ENCODE measurements at places on chromosomes 13 and 19. TPM values are rescaled to one million over a fixed set of nuclear protein-coding genes. Genes with fewer than 3 reads are reported as not detected.

The MIA gene
- not detected for total RNA-seq

The KLK14 gene
- not detected for total RNA-seq

The MTIF3 gene
- total RNA-seq, result 61.1 TPM

The KLK15 gene
- total RNA-seq, result not detected

The PLIN4 gene
- 115 TPM for total RNA-seq

The LILRB4 gene
- 0.85 TPM for total RNA-seq

The ZNF701 gene
- total RNA-seq, result 6.4 TPM

DNA sequence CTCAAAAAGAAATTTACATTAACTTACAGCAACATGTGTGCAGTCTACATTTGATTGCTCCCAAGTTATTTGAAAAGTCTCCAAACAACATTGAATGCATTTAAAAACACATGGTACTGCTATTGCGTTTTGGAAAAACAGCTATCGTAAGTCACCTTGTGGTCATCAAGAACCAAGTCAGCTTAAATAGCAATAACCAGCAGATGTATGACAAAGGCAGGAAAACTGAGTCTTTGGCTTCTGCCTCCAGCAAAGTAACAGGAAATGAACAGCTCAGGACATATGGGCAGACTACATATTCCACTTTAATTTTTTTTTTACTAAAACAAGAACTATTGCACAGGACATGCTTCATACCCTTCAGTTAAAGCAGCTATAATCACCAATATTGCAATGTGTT is 580.6 kb upstream of the SPRY2 start:
- no peaks in the 10 kb centered on the region for H3K27me3 ChIP-seq
- H3K4me3 ChIP-seq, result no peak overlapping the region
- no peaks in the 10 kb centered on the region for H3K36me3 ChIP-seq
- no peak overlapping the region for H3K27ac ChIP-seq

DNA sequence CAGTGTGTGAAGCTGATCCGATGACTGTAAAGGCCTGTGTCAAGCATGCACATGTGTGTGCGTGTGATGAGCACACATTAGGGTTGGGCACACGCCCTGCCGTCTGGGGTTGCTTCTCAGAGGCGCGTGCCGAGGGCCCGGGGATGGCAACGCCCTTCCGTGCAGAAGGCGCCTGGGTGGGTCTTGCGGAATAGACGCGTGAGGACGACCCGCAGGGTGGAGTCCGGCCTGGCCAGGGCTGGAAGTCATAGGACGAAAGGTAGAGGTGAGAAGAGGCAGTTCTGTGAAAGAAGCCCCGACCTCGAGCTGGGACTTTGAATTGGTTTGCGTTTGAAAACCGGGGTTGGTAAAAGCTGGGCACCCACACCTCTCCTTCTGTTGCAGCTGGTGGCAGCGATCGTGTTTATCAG is 35.7 kb downstream of the TMEM255B start:
- no peak for DNase-seq
- H3K4me3 ChIP-seq, result no peak overlapping the region
- H3K4me1 ChIP-seq, result no peaks in the 10 kb centered on the region
- no peak overlapping the region for H3K27ac ChIP-seq
- no peaks in the 10 kb centered on the region for H3K36me3 ChIP-seq
- peaks cover 25% of the 10 kb centered on the region for H3K27me3 ChIP-seq

DNA sequence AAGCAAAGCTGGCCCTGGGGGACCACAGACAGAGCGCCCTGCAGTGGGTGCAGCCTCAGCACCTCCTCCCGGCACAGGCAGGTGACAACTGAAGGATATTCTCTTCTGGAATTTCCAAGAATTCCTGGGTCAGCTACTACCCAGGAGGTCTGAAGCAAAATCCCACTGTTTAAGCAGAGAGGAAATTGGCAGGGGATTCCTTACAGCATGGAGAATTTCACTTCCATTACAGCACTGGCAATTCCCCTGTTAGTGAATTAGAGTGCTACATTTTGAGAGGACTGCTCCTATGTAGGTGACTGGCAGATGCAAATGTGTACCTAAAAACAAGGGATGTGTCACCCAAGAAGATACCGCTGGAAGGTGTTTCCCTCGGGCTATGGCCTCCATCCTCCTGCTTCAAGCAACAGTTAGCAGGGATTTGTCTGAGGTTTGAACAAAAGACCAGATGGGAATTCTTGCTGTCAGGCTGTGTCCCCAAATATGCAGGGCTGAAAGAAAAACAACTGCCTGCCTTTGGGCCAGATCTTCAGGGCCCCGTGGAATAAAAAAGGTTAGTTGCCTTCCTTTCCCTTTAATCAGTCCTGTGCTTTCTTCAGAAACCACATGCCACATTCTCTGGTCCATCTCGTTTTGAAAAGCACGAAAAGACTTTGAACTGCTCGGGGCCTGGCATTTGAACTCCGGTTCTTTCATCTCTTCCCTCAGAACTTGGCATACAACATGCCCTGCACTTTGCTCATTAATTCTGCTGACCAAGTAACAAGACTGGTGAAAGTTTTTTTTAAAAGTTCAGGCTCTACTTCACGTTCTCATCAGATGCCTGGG is 296.4 kb downstream of the DNAJC15 start:
- no peak for DNase-seq
- no peak overlapping the region for H3K4me3 ChIP-seq
- H3K36me3 ChIP-seq, result no peaks in the 10 kb centered on the region

GRCh38 chr13:47917022-47917574 is 84.0 kb downstream of the SUCLA2 start:
- H3K4me3 ChIP-seq, result no peak overlapping the region
- no peaks in the 10 kb centered on the region for H3K36me3 ChIP-seq
- no peak overlapping the region for H3K27ac ChIP-seq
- no peaks in the 10 kb centered on the region for H3K27me3 ChIP-seq

GRCh38 chr19:34228347-34228746 is 26.0 kb upstream of the GARRE1 start:
- H3K4me3 ChIP-seq, result no peak overlapping the region
- peaks cover 77% of the 10 kb centered on the region for H3K36me3 ChIP-seq
- H3K27me3 ChIP-seq, result no peaks in the 10 kb centered on the region
- H3K4me1 ChIP-seq, result peaks cover 7% of the 10 kb centered on the region

DNA sequence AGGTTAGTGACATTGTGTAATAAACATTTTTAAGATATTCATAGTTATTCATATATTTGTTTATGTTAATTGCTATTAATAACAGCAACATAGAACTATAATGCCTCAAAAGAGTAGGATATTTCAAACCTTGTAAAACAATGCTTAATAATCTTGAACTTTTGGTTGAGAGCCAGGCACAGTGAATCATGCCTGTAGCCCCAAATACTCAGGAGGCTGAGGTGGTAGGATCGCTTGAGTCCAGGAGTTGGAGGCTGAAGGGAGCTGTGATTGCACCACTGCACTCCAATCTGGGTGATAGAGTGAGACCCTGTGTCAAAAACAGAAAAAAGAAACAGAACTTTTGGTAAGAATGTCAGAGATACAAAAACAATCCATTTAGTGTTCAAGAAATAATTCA is 213.9 kb upstream of the SLITRK1 start:
- no peaks in the 10 kb centered on the region for H3K4me1 ChIP-seq
- DNase-seq, result no peak
- H3K27ac ChIP-seq, result no peak overlapping the region

- no peaks in the 10 kb centered on the region for H3K36me3 ChIP-seq
- H3K27me3 ChIP-seq, result no peaks in the 10 kb centered on the region
- H3K27ac ChIP-seq, result no peak overlapping the region
- no peak overlapping the region for H3K4me3 ChIP-seq
- H3K4me1 ChIP-seq, result no peaks in the 10 kb centered on the region
Observed at GRCh38 chr13:42836930-42837690, 55.7 kb downstream of the FAM216B start.
